Osteoblast (primary cell): ENCODE measurements at places on chromosomes 7 and 10.

GRCh38 chr7:142583446-142583845, 165.8 kb upstream of the PRSS1 start:
- DNase-seq: peak; percentile 71

DNA sequence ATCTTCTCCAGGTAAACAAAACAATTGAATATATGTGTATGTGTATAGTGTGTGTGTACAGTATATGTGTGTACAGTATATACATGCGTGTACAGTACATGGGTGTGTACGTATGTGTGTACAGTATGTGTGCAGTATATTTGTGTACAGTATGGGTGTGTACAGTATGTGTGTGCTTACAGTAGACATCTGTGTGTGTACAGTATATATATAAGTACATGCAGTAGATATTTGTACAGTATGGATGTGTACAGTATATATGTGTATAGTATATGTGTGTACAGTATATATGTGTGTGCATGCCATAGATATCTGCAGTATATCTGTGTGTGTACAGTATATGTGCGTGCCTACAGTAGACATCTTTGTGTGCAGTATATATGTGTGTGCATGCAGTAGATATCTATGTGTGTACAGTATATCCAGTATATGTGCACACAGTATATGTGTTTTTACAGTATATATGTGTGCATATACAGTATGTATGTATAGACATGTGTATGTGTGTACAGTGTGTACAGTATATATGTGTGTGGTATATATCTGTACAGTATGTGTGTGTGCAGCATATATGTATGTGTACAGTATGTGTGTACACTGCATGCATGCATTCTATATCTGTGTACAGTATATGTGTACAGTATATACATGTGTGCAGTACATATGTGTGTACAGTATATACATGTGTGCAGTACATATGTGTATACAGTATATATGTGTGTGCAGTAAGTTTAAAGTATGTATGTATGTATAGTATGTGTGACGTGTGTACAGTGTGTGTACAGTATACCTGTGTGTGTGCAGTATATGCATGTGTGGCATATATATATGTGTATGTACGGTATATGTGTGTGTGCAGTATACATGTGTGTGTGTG, 37.3 kb upstream of the SLC39A12 start:
- DNase-seq: no peak

DNA sequence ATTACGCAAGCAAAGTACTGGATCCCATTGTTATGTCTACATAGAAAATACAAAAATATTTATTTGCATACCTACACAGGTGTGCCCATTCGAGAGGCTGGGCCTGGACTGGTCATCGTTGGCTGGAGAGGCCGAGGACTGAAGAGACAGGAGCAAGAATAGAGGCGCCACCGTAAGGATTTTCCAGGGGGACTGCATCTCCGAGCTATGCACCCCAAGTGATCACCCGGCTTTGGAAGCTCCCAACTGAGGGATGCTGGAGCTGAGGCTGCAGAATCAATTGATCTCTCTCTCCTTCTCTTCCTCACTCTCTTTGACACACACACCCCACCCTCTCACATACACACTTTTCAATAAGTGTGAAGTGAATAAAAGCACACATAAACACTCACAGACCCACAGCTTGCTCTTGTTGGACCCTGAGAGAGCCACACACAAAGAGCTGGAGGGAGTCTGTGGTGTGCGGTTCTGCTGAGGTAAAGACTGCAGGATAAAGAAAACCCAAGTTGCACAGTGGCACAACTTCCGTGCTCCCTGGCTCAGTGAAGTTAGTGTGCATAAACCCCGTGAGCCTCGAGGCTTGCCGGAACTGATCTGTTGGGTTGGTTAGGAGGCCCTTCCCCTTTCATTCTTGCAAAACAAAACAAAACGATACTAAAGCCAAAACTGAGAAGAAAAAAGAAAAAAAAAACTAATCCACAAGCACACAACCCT, at the start of gene AOAH:
TSS of gene AOAH (minus strand) at position 544 of the 714 bp plus-strand sequence. CDS start at position 198, 346 bp downstream.
- no peak for DNase-seq

- DNase-seq: no peak
These were observed 285 bp downstream of the CSTF2T start for GRCh38 chr10:51699145-51699474.

GRCh38 chr10:15486404-15486803, 115.3 kb upstream of the FAM171A1 start:
- peak; percentile 53 for DNase-seq

DNA sequence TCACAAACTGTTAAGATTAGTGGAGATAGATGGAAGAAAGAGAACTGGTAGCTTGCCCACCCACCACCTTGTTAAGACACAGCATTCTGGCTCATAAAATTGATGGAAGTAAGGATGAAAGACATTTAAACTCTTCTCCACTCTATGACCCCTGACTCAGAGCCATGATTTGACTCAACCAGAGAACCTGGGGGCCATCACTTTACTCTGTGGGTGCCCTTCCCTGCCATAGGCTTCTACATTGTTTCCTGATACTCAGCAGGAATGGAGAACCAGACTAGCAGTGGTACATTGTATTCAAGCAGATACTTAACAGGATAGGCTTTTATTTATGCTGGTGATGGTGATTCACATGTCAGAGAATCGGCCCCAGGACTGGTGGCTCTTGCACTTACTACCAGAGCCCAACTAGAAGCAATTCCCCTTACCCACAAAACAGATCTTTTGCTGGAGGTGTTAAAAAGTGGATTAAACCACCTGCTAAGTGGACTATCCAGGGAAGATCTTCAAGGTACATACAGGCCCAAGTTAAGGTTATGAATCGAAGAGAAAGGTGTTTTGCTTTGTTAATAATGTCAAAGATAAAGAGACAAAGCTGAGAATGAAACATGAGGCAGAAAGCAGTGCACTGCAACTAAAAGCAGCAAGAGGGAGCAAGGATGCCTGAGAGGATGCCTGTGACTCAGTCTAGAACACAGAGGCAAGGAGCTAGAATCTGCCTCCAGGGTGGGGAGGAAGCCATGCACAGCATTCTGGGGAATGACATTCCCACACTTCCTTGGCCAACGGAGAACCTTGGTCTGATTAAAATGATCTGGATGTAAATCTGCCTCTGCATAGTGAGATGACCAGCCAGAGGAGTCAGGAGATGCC, 36.0 kb upstream of the GLI3 start:
- peak; percentile 23 for DNase-seq

GRCh38 chr7:135792866-135793265, 44.3 kb upstream of the FAM180A start:
- no peak for DNase-seq

GRCh38 chr10:109741712-109742111, 181.6 kb downstream of the XPNPEP1 start:
- no peak for DNase-seq

GRCh38 chr7:47988496-47989386, 9.3 kb upstream of the HUS1 start:
- no peak for DNase-seq

- DNase-seq: no peak
These were observed 23.1 kb downstream of the NRBF2 start for GRCh38 chr10:63156236-63156635.

- no peak for DNase-seq
These were observed 44.9 kb downstream of the FAS start for GRCh38 chr10:89035461-89035860.

DNA sequence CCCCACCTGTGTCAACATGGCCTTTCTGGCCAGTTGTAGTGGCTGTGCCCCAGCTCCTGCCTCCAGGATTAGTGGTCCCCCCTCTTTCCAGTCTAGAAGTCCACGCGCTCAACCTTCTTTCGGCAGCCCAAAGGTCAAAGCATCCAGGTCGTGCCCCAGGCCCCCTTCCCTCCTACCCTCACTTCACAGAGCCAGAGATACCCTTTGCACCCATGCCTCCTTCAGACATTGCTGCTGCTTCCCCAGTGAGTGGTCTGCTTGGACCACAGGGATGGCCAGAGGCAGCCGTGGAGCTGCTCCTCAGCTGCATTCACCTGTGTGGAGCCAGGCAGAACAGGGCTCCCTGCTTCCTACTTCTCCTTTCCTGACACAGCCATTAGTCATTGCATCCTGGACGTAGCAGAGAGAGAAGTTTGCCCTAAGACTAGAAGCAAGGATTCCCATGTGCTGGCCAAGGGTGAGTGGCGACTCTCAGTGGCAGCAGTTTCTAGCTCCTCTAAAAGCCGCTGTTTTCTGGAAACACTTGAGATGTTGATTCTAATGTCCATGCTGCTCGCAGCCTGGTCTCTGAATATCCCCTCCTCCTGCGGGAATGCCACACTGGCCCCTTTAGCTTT, 243.1 kb upstream of the SHH start:
- peak; percentile 22 for DNase-seq

DNA sequence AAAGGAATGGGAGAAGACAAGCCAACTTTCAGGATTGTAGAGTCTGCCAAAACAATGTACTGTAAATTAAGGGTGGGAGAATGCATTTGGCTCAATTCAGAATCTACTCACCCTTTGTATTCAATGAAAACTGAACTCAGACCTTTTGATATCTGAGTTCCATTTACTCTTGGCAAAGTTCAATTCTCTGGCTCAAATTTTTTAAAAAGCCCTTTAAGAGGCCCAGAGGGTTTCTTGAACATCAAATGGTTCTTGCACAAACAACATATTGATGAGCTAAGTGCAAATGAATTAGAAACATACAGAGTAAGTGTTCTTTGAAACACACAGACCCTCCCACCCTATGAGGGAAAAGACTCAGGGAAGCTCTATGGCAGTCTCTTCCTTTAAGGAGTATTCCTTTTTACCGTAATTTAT, 5.2 kb upstream of the XPNPEP1 start:
- peak; percentile 41 for DNase-seq

- DNase-seq: no peak
These were observed 53.1 kb upstream of the COBL start for GRCh38 chr7:51369746-51370145.

- DNase-seq: no peak
These were observed 53.0 kb upstream of the AGR3 start for GRCh38 chr7:16934722-16935340.

DNA sequence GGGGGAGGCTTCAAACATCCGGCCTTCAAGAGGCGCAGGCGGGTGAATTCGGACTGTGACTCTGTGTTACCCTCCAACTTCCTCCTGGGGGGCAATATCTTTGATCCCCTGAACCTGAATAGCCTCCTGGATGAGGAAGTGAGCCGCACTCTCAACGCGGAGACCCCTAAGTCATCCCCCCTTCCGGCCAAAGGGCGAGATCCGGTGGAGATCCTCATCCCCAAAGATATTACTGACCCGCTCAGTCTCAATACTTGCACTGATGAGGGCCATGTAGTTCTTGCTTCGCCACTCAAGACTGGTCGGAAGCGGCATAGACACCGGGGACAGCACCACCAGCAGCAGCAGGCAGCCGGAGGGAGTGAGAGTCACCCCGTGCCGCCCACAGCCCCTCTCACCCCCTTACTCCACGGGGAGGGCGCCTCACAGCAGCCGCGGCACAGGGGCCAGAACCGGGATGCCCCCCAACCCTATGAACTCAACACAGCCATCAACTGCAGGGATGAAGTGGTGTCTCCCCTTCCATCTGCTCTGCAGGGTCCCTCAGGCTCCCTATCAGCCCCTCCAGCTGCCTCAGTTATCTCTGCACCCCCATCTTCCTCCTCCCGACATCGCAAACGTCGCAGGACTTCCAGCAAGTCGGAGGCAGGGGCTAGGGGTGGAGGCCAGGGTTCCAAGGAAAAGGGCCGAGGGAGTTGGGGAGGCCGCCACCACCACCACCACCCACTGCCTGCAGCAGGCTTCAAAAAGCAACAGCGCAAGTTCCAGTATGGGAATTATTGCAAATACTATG, 1.1 kb downstream of the MEPCE start:
- DNase-seq: peak; percentile 88

DNA sequence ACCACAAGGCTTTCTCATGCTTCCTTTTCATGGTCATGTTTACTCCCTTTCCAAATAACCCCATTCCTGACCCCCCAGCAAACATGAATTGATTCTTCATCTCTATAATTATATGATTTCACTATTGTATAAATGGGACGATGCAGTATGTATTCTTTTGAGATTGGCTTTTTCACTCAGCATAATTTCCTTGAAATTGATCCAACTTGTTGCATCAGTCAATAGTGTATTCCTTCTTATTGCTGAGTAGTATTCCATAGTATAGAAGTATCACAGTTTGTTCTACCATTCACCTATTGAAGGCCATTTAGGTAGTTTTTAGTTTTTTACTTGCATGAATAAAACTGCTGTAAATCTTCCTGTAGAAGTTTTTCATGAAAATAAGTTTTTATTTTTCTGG, 264.7 kb downstream of the BAMBI start:
- DNase-seq: no peak

- no peak for DNase-seq
These were observed 249.9 kb downstream of the SKAP2 start for GRCh38 chr7:26614503-26614902.

DNA sequence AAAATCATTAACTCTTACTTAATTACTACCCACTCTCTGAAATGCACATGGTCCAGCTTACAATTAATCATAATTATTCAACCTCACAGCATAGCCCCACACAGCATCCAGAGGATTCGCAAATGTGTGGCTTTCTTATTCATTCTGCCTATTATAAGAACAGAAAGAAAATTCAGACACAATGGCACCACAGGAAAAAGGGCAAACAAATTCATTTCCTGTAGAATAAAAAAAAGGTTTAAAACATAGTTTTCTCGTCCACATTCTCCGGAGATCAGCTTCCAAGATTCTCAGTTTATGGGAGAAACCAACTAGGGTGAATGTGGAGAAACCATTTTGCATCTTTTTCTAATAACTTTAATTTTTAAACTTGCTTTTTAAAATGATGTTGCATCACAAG, 201.6 kb downstream of the PARD3 start:
- no peak for DNase-seq

DNA sequence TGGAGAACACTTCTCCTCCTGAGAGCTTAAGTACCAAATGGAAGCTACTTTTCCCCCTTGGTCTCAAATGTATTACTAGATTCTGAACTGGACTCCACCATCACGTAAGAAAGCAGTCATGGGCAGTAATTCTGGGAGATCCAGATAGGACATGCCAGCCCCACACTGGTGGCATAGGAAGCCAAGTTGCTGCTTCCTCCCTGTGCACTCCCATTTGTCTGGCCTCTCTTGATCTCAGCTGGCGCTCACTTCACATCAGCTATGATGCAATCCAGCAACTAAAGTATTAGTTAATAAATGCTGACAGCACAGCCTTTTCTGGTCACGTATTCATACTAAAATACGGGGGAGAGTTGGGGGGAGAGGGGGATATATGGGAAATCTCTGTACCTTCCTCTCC, 3.4 kb upstream of the IL6 start:
- DNase-seq: peak; percentile 31

- no peak for DNase-seq
These were observed 30.5 kb downstream of the CTNNA3 start for GRCh38 chr10:67665491-67665890.

GRCh38 chr7:115059321-115059720, 137.4 kb downstream of the MDFIC start:
- no peak for DNase-seq

- DNase-seq: no peak
These were observed 9.6 kb downstream of the INMT start for GRCh38 chr7:30761214-30762156.

DNA sequence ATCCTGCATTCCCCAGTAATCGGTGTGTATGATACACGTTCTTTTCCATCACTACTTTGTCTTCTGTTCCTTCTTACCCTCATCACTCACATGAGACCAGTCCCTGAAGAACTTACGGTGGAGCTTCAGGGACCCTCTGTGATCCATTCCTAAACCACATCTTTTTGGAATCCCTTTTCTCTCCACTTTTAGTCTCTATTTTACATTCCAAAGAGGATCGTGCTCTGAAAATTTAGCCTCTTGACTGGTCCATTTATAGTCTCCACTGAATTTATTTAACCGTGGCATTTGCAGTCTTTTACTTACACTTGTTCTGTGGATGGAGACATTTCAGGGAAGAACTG, 109.1 kb downstream of the NT5C2 start:
- peak; percentile 72 for DNase-seq
